ENCODE measurements at places on chromosomes 6 and 20.

DNA sequence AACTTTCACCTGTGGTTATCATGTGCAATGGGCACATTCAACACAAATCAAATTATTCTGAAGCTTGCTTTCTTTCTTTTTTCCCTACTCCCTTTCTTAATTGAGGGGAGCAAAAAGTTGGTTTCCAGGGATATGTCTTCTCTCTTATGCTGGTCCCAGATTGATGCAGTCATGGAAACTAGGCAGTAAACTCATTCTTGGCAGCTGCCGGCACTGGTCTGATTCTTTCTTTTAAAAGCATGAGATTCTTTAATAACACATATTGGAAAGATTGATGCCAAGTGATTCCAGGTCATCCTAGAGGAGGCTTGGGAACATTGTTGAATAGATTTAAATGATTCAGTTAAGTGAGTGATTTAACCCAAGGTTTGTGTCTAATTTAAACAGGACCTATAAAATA lies 29.0 kb downstream of the PTPRA start:
- DNase-seq = no peak

GRCh38 chr20:44807684-44808056 lies 2.7 kb downstream of the RIMS4 start:
- no peak for DNase-seq

GRCh38 chr6:132659082-132659481 lies at the start of gene TAAR1:
Gene TAAR1, minus strand, starts transcription at chr6:132659182. Its CDS starts 13,179 bp downstream, at chr6:132646003.
- no peak for DNase-seq

DNA sequence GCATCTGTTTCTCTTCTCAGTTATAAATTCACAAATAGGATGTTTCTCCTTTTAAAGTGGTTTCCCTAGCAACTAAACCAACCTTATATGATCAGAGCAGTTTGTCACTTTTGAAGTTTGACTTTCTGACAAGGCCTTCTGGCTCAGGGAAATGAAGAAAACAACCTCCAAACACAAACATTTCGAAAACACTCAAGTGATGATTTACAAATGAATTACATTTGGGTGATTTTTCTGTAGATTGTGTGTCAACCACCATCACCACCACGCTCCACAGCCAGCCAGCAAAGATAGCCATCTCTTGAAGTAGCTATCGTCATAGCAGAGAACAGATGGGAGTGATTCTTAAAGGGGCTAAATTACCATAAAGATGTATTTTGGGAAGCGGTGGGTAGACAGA lies 16.5 kb upstream of the MLIP start:
- no peak for DNase-seq

DNA sequence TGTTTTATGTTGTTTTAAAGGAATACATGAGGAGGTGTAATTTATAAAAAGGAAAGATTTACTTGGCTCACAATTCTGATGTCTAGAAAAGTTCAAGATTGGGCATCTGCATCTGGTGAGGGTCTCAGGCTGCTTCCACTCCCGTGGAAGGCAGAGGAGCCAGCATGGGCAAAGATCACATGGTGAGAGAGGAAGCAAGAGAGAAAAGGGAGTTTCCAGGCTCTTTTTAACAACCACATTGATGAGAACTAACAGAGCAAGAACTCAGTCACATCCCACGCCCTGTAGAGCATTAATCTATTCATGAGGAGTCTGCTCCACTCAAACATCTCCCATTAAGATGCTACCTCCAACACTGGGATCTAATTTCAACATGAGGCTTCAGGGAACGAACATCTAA lies 1666.3 kb downstream of the HACE1 start:
- no peak for DNase-seq

DNA sequence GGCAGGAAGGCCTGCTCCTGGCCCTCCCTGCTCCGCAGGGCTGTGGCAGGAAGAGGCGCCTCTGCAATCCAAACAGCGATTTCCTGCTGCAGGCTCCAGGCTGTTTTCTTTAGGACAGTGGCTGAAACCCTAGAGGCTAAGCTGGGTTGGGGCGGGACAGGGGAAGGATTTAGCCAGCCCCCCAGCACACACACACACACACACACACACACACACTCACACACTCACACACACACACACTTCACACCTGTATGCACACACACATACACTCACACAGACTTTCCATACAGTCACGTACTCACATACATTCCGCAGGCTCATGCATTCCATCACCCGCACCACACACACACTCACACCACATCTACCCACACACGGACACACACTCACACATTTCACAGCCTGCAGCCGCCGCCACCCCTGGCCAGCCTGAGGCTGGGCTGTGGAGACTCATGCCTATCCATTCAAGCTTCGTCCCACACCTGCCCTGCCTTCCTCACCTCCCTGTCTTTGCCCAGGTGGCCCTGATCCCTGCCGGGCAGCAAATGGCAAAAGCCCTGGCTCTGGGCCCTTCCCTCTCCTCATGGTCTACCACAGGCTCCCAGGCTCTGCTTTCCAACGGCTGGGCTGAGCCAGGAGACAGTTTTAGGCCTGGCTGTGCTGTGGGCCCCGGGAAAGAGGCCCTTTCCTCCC lies 17.9 kb downstream of the MDFI start:
- DNase-seq = no peak

- no peak for DNase-seq
These were observed 4.7 kb downstream of the PTK6 start for GRCh38 chr20:63532449-63532971.

- DNase-seq = peak; percentile 26
These were observed 236.0 kb downstream of the ADGRG6 start for GRCh38 chr6:142537612-142538478.

DNA sequence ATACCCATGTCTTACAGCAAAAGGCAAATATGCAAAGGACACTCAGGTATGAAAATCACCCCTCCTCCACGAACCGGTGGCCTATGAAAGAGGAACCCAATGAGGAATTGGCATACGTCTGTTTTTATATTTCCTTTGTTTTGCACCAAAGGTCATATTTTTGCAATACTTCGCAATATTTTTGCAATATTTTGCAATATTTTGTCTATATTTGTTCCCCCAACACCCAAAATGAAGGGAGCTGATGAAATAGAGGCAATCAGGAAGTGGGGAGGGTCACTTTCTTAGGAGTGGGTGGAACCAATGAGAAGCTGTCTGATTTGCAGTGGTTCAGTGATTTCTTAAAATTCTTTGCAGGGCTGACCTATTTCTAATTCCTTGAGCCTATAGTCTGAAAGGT lies 296.8 kb upstream of the TSHZ2 start:
- DNase-seq = no peak

GRCh38 chr6:156995502-156995901 lies 218.3 kb downstream of the ARID1B start:
- DNase-seq = no peak
